Activated CD4-positive, alpha-beta T cell treated with anti-CD3 and anti-CD28 coated beads, Interleukin-2, amount 50 U/mL, for 16 hours (primary cell): ENCODE measurements at places on chromosomes 1 and 21.

DNA sequence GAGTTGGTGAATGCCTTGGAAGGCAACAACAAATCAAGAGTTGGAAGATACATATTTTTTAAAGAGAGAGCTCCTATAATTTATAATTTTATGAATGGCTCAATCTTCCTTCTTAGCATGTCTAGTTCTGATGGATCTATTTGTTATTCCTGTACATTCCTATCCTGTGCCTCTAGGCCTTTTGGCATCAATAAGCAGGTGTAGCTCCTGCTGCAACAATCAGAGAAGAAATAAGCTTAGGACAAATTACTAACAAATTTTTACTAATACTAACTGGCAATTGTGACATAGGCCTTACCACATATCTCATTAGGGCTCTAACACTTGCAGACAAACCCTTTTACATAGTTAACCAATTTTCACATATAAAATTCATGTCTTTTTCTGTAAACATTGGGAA, 682.0 kb downstream of the LTN1 start:
- no peak for DNase-seq

- no peak for DNase-seq
These were observed 51.4 kb upstream of the SIM2 start for GRCh38 chr21:36647279-36648093.

- no peak for DNase-seq
These were observed 17.7 kb downstream of the ETNK2 start for GRCh38 chr1:204134103-204134502.

GRCh38 chr1:179774000-179774399, 30.9 kb downstream of the FAM163A start:
- no peak for DNase-seq

DNA sequence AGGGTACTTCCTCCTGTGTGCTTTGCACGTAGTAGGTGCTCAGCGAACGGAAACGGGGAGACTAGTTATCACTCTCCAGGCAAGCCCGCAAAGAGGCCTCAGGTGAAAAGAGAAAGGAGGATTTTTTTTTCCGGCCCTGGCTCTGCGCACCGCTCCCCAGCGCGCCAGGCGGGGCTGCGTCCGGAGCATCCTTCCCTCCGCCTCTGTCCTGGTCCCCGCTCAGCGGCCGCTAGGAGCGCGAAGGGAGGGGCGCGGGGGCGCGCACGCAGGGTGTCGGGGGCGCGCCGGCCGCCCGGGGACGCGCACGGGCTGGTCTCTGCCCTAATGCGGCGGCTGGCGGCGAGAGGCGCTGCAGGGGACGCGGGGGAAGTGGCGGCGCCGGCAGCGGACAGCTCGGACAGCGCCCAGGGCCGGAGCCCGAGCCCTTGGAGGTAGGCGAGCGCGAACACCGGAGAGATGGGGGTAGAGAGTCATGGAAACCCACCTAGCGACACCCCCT, 42.3 kb upstream of the NFASC start:
- DNase-seq: peak; percentile 28

DNA sequence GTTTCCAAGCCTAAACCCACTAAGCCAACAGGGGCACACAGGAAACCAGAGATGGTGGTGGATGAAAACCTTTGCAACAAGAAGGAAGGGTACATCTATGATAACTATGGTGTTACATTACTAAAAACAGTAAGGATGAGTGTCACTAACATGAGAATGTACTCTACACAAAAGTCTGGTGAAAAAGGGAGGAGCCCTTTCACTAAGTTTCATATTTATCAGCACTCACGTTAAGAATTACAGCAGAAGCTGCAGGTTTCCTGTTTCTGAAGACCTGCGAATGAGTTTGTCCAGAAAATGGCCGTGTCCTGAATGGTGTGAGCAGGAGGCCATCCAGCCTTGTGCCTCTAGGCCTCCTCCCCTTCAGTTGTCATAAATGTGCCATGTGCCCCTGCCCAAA, 17.8 kb downstream of the ABCG1 start:
- DNase-seq: peak; percentile 63
